ENCODE measurements at places on chromosomes 1 and 21. TPM values are rescaled to one million over a fixed set of nuclear protein-coding genes. Genes with fewer than 3 reads are reported as not detected.

GRCh38 chr1:3034728-3035562 lies 13.7 kb downstream of the ACTRT2 start:
- H3K4me1 ChIP-seq = peaks cover 9% of the 10 kb centered on the region
- H3K36me3 ChIP-seq = no peaks in the 10 kb centered on the region
- H3K27ac ChIP-seq = no peak overlapping the region

GRCh38 chr1:100213141-100213540 lies 35.1 kb upstream of the LRRC39 start:
- DNase-seq = no peak
- H3K27me3 ChIP-seq = no peaks in the 10 kb centered on the region
- peaks cover 21% of the 10 kb centered on the region for H3K36me3 ChIP-seq
- no peak overlapping the region for H3K4me3 ChIP-seq

DNA sequence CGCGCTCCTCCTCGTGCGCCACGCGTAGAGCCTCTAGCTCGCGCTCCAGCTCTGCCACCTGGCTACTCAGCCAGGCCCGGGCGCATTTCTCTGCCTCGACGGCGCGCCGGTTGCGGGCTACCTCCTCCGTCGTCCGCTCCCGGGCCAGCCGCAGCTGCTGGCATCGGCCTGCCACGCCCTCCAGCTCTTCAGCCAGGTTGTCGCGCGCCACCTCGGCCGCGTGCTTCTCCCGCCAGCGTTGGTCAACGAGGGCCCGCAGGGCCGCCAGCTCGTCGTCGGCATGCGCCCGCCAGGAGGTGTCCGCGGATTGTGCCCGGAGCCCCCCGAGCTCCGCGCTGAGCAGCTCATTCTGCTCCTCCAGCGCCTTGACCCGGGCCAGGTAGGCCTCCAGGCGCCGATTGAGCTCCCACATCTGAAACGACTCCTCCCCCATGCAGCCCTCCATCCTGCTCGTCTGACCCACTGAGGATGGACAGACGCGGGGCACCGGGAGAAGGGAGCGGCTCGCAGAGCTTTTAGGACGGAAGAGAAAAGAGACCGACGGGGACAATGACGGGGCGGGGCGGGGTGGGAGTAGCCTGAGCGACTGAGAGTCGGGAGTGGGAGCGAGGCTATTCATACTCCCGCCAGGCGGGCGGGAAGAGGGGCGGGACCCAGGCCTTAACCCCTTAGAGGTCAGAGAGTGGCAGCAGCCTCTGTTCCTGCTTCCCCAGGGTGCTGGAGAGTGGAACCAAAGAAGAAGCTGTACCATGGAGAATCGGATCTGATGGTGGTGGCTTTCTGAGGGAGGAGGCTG lies at the start of gene NES:
TSS of gene NES (minus strand) at position 588 of the 796 bp plus-strand sequence. CDS start at position 445, 143 bp downstream.
- H3K27ac ChIP-seq = no peak within 1 kb of the TSS
- peaks cover 76% of the 10 kb centered on the region for H3K27me3 ChIP-seq
- H3K4me3 ChIP-seq = no peak within 1 kb of the TSS
- H3K4me1 ChIP-seq = peaks cover 6% of the 10 kb centered on the region
- DNase-seq = no peak

DNA sequence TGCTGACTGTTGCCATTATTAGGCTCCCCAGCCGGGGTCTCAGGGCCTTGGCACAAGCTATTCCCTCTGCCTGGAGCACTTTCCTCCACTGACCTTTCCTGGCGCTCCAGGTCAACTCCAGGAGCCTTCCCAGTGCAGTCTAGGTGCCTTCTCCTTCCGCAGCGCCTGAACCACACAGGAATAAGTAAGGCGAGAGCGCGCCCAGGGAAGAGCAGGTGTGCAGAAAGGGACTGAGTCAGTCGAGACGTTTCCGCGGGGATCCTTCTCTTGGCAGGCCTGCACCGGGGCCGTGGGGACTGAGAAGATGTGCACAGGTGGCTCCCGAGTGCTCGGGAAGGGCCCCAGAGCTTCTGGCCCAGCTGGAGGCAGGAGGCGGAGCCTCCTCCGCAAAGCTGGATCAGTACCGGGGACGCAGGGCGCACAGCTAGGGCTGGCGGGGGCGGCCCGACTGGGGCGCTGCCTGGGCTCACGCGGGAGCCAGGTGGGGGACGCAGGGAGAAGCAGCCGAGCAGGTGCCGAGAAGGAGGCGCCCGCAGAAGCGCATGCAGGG lies 765 bp upstream of the BMP8A start:
- H3K27ac ChIP-seq = no peak overlapping the region
- H3K36me3 ChIP-seq = peaks cover 4% of the 10 kb centered on the region
- no peak for DNase-seq
- peaks cover 4% of the 10 kb centered on the region for H3K4me1 ChIP-seq
- H3K4me3 ChIP-seq = peak overlapping the region; percentile 67

TDRD10 gene
- total RNA-seq = not detected

Data from activated naive CD8-positive, alpha-beta T cell treated with anti-CD3 and anti-CD28 coated beads, Interleukin-2, amount 10 ng/mL, durations not matched to agents 7 days and 5 days (primary cell).